ENCODE measurements at places on chromosomes 6 and 20.

GRCh38 chr6:8113131-8113654, 10.8 kb upstream of the EEF1E1 start:
- DNase-seq, result no peak

GRCh38 chr6:44809258-44809657, 421.8 kb downstream of the CDC5L start:
- DNase-seq, result no peak

DNA sequence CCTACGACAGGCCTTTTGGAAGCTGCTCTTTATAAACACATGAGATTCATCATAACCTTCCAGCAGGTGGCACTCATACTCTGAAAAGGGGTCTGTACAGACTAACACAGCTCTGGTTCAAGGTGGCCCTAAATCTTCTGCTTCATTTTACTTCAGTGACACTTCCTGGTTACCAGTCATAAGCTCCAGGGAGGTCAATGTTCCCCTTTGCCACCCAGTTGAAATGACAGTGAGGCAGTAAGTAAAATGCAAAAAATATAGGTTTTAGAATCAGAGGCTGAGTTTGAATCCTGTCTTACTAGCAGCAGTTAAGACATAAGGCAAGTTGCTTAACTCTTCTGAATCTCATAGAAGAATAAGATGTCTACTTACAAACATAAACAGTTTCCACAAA, 132.8 kb downstream of the CDK19 start:
- peak; percentile 72 for DNase-seq

GRCh38 chr6:161575523-161576254, 301.8 kb upstream of the AGPAT4 start:
- no peak for DNase-seq

DNA sequence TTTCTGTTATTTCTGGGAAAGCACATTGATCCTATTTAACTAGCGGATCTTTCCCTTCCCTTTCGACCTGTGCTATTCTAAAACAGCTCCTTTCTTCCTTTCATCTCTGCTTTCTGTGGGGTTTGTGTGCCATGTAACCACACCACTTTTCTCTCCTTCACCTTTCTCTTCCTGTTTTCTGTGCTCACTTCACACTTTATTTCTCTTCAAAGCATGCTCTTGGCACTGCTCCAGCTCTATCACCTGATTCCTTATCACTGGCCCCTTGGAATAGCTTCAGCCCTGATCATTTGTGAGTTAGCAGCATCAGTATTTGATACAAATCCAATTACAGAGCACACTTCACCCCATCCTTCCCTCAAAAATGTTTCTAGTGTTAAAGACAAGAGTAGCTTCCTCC, 8.1 kb upstream of the METTL24 start:
- no peak for DNase-seq

GRCh38 chr6:35654883-35655282, 33.8 kb downstream of the FKBP5 start:
- no peak for DNase-seq

GRCh38 chr6:101232961-101233360, 160.5 kb upstream of the GRIK2 start:
- DNase-seq, result no peak

- DNase-seq, result no peak
These were observed 314.0 kb upstream of the JAG1 start for GRCh38 chr20:10987651-10988383.

DNA sequence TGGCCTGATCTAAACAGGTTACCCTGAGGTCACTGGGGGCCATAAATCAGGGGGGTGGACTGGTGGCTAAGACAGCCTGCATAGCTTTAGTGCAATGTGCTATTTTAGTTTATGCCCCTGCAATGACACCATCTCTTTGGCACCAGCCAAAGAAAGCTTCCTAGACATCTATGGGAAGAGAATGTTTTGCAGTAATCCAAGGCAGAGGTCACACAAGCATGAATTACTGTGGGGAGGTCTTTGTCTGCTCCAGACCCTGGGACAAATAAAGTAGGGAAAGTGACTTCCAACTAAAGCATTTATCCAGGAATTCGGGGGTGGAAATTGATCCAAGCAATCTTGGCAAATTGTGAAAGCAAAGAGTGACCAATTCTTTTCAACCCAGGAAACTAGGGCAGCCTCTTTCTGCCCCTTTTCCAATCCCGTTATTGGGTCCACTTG, 5.3 kb downstream of the RIPOR2 start:
- DNase-seq, result no peak

DNA sequence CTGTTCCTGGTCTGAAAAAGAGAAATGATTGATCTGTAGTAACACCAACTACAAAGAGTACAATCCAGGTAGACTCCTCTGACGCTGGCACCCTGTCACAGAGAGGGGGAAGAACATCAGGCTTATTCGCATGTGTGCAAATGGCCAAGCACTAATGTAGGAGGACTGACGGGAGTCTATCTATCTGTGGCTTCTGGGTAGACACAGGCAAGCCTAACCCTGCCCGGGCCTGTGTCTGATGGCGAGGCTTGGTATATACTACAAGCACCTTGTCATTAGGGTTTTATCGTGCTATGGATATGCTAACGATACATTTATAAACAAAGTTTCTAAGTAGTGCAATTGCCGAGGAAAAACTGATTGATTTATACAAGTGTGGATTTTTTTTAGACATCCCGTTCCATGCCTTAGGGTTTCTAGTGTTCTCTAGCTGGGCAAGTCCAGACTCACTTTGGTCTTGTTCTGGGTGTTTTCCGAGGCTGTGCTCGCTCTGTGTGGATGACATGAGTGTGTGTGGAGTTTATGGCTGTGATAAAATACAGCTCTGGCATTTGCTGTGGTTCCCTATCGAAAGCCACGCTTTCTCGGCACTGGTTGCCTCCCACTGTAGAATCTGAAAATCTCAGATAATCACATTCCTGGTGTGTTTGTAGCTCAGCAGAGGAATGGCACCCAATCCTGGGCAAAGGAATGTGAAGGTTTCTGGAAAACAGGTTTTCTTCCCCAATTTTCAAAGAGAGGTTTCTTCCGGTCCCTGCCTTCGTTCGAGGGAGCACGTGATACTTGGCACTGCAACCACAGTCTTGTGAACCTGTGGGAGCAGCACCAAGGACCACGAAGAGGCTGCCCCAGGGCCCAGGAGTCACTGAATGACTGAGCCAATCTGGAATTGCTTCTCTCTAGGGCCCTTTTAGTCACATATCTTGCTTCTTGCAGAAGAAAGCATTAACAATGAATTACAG, 67.5 kb upstream of the EDN1 start:
- no peak for DNase-seq

GRCh38 chr6:593139-593906, 63.6 kb downstream of the HUS1B start:
- DNase-seq, result peak; percentile 76

- peak; percentile 72 for DNase-seq
These were observed 56.7 kb downstream of the ATXN1 start for GRCh38 chr6:16704401-16705045.

- peak; percentile 90 for DNase-seq
These were observed at the start of gene MRPS18A for GRCh38 chr6:43687437-43688347. MRPS18A (minus strand) TSS chr6:43687791; CDS start chr6:43687779, 12 bp downstream.

DNA sequence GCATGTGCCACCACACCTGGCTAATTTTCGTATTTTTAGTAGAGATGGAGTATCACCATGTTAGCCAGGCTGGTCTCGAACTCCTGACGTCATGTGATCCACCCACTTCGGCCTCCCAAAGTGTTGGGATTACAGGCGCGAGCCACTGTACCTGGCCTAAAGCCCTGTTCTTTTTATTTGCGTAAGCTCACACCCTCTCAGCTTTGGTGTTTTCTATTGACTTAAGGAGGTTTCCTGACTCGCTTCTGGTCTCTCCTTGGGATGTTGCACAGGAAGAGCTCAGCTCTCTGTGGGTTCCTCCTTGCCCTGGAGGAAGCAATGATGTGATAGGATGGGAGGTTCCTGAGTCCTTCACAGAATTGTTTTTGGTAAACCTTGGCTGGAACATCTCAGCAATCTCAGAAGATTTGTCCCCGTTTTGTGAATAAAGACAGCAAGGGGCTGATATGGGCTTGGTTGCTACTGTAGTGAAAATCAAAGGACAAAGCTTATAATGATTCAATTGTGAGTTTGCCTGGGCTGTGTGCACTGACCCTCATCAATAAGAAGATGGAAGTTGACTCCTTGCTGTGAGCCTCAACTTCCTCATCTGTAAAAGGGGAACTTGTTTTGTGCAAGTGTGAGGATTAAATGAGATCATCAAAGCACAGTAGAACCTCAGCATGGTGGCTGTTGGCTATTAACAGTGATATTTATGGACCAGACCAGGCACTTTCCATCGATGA, 27.0 kb downstream of the TOX2 start:
- no peak for DNase-seq

GRCh38 chr20:21396599-21397340, 556 bp downstream of the NKX2-4 start:
- DNase-seq, result peak; percentile 16

- no peak for DNase-seq
These were observed 69.4 kb downstream of the KCNQ5 start for GRCh38 chr6:72691249-72691648.

- DNase-seq, result no peak
These were observed 32.2 kb upstream of the ASXL1 start for GRCh38 chr20:32325706-32326503.

- no peak for DNase-seq
These were observed 132.7 kb downstream of the EDN1 start for GRCh38 chr6:12422848-12423247.

DNA sequence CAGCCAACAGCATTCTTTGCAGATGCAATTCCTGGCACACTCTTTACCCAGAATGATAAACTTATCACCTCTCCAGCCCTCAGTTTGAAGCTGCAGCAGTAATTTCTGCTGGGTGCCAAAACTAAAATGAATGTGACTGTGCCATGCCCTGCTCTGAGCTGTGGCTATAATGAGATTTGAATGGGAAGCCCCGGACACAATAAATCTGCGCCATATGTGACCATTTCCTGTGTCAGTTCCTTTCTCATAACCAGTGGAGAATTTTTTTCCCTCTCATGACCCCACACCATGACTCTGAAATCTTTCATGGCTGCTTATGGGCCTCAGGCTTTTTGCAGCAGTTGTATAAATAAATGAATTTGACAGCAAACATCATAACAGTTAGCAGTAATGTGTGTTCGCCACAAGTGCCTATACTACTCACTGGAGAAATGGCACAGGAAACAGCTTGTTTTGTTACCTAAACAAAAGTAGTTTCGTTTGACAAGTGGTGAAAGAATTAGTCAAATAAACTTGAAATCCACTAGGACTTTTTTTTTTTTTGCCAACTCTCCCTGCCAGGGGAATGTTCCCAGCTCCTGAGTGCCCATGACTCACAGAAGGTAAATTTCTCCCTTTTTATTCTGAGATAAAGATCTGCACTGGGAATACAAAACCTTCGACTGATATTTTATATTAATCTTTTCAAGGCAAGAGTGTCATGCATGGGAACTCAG, 408.4 kb downstream of the PKHD1 start:
- no peak for DNase-seq

- DNase-seq, result no peak
These were observed 117.7 kb upstream of the CCDC28A start for GRCh38 chr6:138655828-138656227.

- DNase-seq, result no peak
These were observed 41.9 kb upstream of the DEFB112 start for GRCh38 chr6:50091641-50092040.

All from activated T-cell treated with anti-CD3 and anti-CD28 coated beads, Interleukin-2, amount 50 U/mL, for 72 hours (primary cell).